ENCODE measurements at places on chromosomes 11 and 22. TPM values are rescaled to one million over a fixed set of nuclear protein-coding genes. Genes with fewer than 3 reads are reported as not detected.

DNA sequence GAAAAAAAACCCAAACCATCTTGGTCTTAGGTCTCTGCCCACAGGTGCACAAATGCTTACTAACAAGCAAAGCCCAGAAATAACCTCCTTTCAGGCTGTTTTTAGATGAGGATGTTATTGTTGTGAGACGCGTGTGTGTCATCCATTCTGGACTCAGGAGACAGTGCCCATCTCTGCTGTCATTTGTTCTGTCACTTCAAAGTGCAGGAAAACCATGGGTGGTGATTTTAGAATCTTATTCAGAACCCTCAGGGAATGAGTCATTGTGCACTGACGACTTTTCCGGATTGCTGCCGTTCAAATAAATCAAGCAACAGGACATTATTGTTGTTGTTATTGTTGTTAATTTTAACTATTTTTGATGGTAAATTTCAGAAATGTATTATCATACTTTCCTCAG is 110.3 kb downstream of the LRRC32 start:
- no peak overlapping the region for H3K27ac ChIP-seq
- DNase-seq = no peak
- no peak overlapping the region for H3K4me3 ChIP-seq
- H3K36me3 ChIP-seq = no peaks in the 10 kb centered on the region
- H3K4me1 ChIP-seq = no peaks in the 10 kb centered on the region
- peaks cover 8% of the 10 kb centered on the region for H3K27me3 ChIP-seq

DNA sequence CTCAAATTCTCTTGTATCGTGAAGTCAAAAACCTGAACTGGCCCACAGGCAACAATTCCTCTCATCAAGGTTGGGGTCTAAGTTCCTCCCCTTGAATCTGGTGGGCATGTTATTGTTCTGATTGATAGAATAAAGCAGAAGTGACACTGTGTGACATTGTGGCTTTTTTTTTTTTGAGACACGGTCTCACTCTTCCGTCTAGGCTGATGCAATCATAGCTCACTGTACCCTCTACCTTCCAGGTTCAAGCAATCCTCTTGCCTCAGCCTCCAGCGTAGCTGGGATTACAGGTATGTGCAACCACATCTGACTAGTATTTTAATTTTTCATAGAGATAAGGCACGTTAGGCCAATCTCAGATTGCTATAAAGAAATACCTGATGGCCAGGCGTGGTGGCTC is 8.9 kb upstream of the PELI3 start:
- H3K4me1 ChIP-seq = peaks cover 12% of the 10 kb centered on the region
- no peak overlapping the region for H3K4me3 ChIP-seq
- no peak for DNase-seq
- H3K36me3 ChIP-seq = no peaks in the 10 kb centered on the region

Gene OR56A4
- total RNA-seq = not detected

- H3K27me3 ChIP-seq = no peaks in the 10 kb centered on the region
- no peaks in the 10 kb centered on the region for H3K4me1 ChIP-seq
- H3K36me3 ChIP-seq = no peaks in the 10 kb centered on the region
- no peak for DNase-seq
- H3K4me3 ChIP-seq = no peak overlapping the region
- H3K27ac ChIP-seq = no peak overlapping the region
Observed at GRCh38 chr11:120998581-120998980, 25.3 kb upstream of the TBCEL start.

GRCh38 chr22:41598081-41598480 is 8.4 kb upstream of the PMM1 start:
- peaks cover 10% of the 10 kb centered on the region for H3K36me3 ChIP-seq
- H3K27me3 ChIP-seq = no peaks in the 10 kb centered on the region
- peaks cover 1% of the 10 kb centered on the region for H3K4me1 ChIP-seq

GRCh38 chr11:119912229-119912628 is 183.2 kb upstream of the NECTIN1 start:
- H3K27ac ChIP-seq = no peak overlapping the region
- H3K4me3 ChIP-seq = no peak overlapping the region
- DNase-seq = no peak
- no peaks in the 10 kb centered on the region for H3K36me3 ChIP-seq
- H3K27me3 ChIP-seq = no peaks in the 10 kb centered on the region

GRCh38 chr11:68271023-68271780 is 571 bp downstream of the C11orf24 start:
- H3K4me3 ChIP-seq = peak overlapping the region; percentile 91
- H3K27ac ChIP-seq = peak overlapping the region; percentile 93
- H3K36me3 ChIP-seq = peaks cover 9% of the 10 kb centered on the region
- H3K4me1 ChIP-seq = peaks cover 21% of the 10 kb centered on the region

- no peaks in the 10 kb centered on the region for H3K36me3 ChIP-seq
- H3K27me3 ChIP-seq = no peaks in the 10 kb centered on the region
- H3K27ac ChIP-seq = no peak overlapping the region
- no peak for DNase-seq
- no peak overlapping the region for H3K4me3 ChIP-seq
Observed at GRCh38 chr11:14022821-14023220, 60.3 kb downstream of the SPON1 start.

Gene OR5W2
- total RNA-seq = not detected

GRCh38 chr22:32864041-32864440 is 62.5 kb downstream of the TIMP3 start:
- no peak overlapping the region for H3K4me3 ChIP-seq
- no peak for DNase-seq

GRCh38 chr22:28142361-28142961 is 223.4 kb upstream of the PITPNB start:
- no peaks in the 10 kb centered on the region for H3K4me1 ChIP-seq
- DNase-seq = no peak
- no peak overlapping the region for H3K4me3 ChIP-seq
- no peak overlapping the region for H3K27ac ChIP-seq
- H3K27me3 ChIP-seq = no peaks in the 10 kb centered on the region

Gene CNTN5
- total RNA-seq = not detected

DNA sequence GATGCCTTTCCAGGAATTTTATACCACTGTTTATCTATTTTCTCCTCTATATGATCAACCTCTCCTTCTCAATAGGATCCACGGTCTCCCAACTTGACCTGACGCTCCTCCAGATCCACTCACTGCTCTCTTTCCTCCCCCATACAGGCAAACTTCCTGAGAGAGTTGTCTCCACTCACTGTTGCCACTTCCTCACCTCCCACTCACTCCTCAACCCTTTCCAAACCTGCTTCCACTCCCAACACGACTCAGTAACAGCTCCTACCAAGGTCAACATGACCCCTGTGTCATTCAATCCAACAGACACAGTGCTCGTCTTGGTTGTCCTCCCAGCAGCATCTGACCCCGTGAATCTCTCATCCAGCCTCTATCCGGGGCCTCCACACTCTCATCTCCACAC is 3.1 kb downstream of the APBB1 start:
- H3K4me3 ChIP-seq = no peak overlapping the region
- peaks cover 71% of the 10 kb centered on the region for H3K4me1 ChIP-seq
- no peaks in the 10 kb centered on the region for H3K27me3 ChIP-seq
- H3K36me3 ChIP-seq = no peaks in the 10 kb centered on the region
- no peak overlapping the region for H3K27ac ChIP-seq

Gene ANO3
- not detected for total RNA-seq

DNA sequence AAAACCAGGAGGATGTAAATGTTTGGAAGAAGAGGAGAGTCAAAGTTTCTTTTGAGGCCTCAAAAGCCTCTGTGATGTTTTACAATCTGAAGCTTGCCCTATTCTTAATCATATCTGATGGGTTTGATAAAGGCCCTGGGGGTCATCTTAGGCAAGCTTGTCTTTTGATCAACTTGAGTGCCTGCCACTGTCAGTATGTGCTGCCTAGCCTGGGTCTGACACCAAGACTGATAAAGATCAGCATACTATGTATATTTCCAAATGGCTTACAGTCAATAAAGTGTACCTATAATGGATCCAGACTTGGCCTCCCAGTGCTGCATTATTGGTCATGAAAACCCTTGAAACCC is 12.7 kb downstream of the EHF start:
- peaks cover 16% of the 10 kb centered on the region for H3K4me1 ChIP-seq
- H3K27me3 ChIP-seq = no peaks in the 10 kb centered on the region
- H3K36me3 ChIP-seq = no peaks in the 10 kb centered on the region
- H3K4me3 ChIP-seq = no peak overlapping the region
- DNase-seq = no peak

DNA sequence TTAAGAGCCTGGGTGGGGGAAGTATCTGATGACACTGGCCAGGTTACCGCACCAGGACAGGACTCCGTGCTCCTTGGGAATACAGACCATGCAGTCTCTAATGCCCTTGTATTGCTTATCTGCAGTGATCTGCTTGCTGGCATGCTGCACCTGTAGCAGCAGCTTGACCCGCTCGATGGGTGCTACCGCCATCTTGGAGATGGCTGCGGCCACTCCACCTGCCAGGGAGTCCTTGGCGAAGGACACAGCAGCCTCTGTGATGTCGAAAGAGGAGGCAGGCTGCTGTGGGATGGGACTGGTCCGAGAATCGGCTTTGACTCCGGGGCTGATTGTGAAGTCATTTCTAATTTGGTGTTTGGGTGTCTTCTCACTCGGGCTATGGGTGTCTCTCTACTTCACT is 3.1 kb downstream of the WBP2NL start:
- H3K27me3 ChIP-seq = no peaks in the 10 kb centered on the region
- peaks cover 19% of the 10 kb centered on the region for H3K4me1 ChIP-seq
- DNase-seq = no peak
- no peak overlapping the region for H3K4me3 ChIP-seq

Gene TNNI2
- total RNA-seq = 0.33 TPM

Gene SGSM1
- total RNA-seq = 0.31 TPM

Gene KRTAP5-1
- not detected for total RNA-seq

GRCh38 chr11:108685419-108686130 is 20.7 kb downstream of the DDX10 start:
- H3K27me3 ChIP-seq = no peaks in the 10 kb centered on the region
- H3K4me1 ChIP-seq = no peaks in the 10 kb centered on the region
- no peak overlapping the region for H3K4me3 ChIP-seq
- DNase-seq = no peak

Gene MPZL2
- total RNA-seq = 4.5 TPM

Gene CABP4
- 0.28 TPM for total RNA-seq

Gene MUC2
- not detected for total RNA-seq

Gene ZDHHC5
- 83.9 TPM for total RNA-seq

Gene OR10A2
- total RNA-seq = not detected

Gene ATG16L2
- 50.3 TPM for total RNA-seq

Gene NAGA
- 20.3 TPM for total RNA-seq

- no peaks in the 10 kb centered on the region for H3K27me3 ChIP-seq
- H3K36me3 ChIP-seq = no peaks in the 10 kb centered on the region
- DNase-seq = no peak
Observed at GRCh38 chr11:132638423-132638822, 893.9 kb downstream of the OPCML start.

Gene GAL3ST1
- total RNA-seq = 0.13 TPM

DNA sequence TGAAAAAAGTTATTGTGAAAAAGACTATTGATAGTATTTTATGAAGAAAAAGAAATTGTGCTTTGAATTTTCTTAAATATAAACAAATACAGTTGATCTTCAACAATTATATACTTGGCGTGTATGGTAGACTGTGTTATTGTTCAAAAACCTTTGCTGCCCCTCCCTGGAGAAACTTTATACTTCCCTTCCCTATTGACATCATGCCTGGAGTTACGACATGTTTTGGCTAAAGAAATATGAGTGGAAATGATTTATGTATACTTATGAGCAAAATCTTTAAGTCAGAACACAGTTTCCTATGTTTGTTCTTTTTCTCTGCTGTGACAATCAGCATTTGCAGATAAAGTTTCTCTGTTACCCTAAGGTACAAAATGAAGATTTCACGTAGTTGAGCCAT is 243.8 kb downstream of the TMEM135 start:
- H3K27me3 ChIP-seq = no peaks in the 10 kb centered on the region
- H3K36me3 ChIP-seq = no peaks in the 10 kb centered on the region
- H3K4me3 ChIP-seq = no peak overlapping the region

Gene PIWIL4
- total RNA-seq = 0.58 TPM

Gene SORL1
- 46.9 TPM for total RNA-seq

Gene TMPRSS13
- total RNA-seq = 1.4 TPM

DNA sequence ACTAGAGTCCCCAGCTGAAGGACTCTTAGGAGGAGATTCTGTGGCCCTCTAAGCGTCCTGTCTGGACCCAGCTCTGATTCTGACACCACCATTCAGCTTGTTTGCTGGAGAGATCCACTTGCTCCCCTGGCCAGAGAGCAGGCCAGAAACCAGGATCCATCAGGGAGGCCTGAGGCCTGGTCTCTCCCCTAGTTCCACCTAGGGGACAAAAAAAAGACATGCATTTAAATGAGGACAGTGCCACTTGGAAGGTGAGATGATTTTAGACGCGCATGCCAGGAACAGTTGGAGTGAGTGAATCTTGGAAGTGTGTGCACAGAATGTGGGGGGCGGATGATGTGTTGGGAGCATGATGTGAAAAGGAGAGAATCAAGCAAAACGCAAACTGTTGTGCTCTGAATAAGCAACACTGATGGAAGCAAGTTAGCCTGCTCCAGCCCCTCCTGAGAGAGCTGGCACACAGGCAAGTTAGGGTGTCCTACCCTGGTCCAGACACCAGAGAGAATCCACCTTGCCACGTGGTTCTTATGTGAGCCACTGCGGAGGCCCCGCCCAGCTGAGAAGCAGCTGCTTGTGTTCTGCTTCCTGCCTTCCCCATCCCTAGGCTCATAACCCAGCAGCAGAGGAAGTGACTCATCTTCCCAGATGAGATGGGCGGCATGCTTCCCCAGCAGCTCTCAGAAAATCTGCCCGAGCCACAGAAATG is 8.0 kb upstream of the SLCO2B1 start:
- no peaks in the 10 kb centered on the region for H3K27me3 ChIP-seq
- DNase-seq = peak; percentile 53
- peaks cover 37% of the 10 kb centered on the region for H3K4me1 ChIP-seq

Gene BTG4
- not detected for total RNA-seq

Gene GRM5
- total RNA-seq = not detected

GRCh38 chr22:22536515-22536914 is 16.4 kb upstream of the ZNF280A start:
- H3K4me3 ChIP-seq = no peak overlapping the region
- no peak for DNase-seq
- H3K27ac ChIP-seq = no peak overlapping the region
- no peaks in the 10 kb centered on the region for H3K36me3 ChIP-seq
- H3K27me3 ChIP-seq = no peaks in the 10 kb centered on the region

DNA sequence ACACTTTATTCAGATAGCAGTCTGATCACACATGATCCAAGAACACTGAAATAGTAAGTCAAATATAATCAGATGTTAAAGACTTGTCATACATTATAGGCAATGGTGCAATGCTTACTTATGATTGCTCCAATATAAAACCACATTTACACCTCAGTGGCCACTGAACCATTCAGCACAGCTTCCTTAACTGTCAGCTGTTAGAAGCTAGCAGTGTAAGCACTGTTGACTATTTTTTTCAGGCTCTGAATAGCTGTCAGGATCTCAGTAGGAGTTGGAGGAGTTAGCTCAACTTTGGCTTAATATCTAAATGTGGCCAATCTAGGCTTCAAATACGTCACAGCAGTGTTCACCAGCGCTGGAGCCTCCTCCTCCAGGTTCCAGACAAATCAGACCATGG is 36.6 kb downstream of the METTL15 start:
- no peaks in the 10 kb centered on the region for H3K36me3 ChIP-seq
- H3K4me1 ChIP-seq = no peaks in the 10 kb centered on the region
- H3K27me3 ChIP-seq = no peaks in the 10 kb centered on the region
- H3K4me3 ChIP-seq = no peak overlapping the region
- H3K27ac ChIP-seq = no peak overlapping the region

Gene CHST1
- 0.94 TPM for total RNA-seq

GRCh38 chr11:73473252-73473651 is 97.1 kb downstream of the RELT start:
- H3K4me3 ChIP-seq = no peak overlapping the region
- no peak overlapping the region for H3K27ac ChIP-seq
- no peak for DNase-seq
- H3K36me3 ChIP-seq = no peaks in the 10 kb centered on the region
- H3K4me1 ChIP-seq = no peaks in the 10 kb centered on the region

All from CD8-positive, alpha-beta memory T cell (primary cell).